Activated CD4-positive, alpha-beta memory T cell treated with anti-CD3 and anti-CD28 coated beads for 36 hours (primary cell): ENCODE measurements at places on chromosomes 4 and X. TPM values are rescaled to one million over a fixed set of nuclear protein-coding genes. Genes with fewer than 3 reads are reported as not detected.

Gene COL25A1
- total RNA-seq: not detected

Gene CACNA1F
- total RNA-seq: 0.74 TPM

Gene GTPBP6
- 60.0 TPM for total RNA-seq

Gene F8A1
- 43.3 TPM for total RNA-seq

Gene GATB
- total RNA-seq: 16.5 TPM

Gene UBA1
- 266 TPM for total RNA-seq

Gene PGAM4
- total RNA-seq: 0.70 TPM

Gene CLDN2
- not detected for total RNA-seq

Gene NPFFR2
- total RNA-seq: not detected

Gene MAGEA11
- total RNA-seq: not detected

Gene CCDC158
- not detected for total RNA-seq

Gene DKK2
- not detected for total RNA-seq

DNA sequence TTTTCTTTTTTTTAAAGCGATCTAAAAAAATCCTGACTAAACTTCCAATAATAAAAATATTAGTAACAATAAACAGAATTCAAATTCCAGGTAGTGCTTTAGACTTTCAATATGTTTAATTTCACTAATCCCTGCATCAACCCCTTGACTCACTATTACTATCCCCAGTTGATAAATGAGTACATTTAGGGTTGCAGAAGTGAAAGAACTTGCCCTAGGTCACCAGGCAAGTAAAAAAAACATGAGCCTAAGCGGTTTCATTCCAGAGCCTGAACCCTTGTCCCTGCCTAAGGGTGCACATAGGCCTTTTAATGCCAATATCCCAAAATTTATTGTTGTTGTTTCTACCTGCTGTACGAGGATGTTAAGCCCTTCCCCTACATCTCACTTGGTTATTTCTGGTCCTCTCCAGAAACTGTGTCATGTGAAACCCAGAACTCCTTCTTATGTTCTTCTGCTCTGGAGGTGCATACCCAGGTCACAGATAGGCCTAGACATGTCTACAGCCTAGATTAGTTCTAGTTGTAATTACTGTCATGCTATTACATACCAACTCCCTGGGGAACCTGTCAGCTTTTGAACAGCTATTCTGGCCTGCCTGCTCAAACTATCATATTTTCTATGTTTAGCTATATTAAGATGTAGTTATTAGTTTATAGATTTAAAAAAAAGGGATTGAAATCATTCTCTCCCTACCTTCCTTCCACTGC is 244.5 kb upstream of the PITX2 start:
- no peaks in the 10 kb centered on the region for H3K4me1 ChIP-seq
- no peak overlapping the region for H3K4me3 ChIP-seq
- H3K36me3 ChIP-seq: no peaks in the 10 kb centered on the region
- no peaks in the 10 kb centered on the region for H3K27me3 ChIP-seq
- DNase-seq: no peak
- no peak overlapping the region for H3K27ac ChIP-seq

DNA sequence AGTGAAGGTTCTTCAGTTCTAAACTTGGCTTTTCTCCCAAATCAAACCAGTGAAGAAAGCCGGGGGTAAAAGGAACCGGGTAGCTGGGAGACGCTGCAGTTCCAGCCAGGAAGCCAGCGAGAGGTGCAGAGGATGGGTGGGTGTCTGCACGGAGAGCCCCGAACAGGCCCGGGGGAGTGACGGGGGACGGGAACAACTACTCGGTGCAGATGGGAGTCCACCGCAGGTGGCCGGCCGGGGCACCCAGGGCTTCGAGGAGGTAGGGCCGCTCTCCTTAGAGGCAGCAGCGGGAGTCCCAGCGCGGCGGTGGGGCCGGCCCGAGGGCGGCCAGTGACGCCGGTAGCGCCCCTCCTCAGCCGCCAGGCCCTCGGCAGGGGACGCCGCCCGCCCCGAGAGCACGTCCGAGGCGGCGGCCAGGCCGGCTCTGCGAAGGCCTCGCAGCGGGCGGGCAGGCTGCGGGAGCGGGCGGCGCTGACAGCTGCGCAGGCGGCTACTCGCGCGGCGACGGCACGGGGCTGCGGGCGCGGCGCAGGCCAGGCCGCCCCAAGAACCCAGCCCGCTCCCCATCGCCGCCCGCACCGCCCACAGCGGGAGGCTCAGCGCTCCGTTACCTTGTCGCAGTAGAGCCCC is 449 bp downstream of the FBXL5 start:
- peaks cover 10% of the 10 kb centered on the region for H3K36me3 ChIP-seq
- peak overlapping the region; percentile 93 for H3K4me3 ChIP-seq
- DNase-seq: peak; percentile 54
- no peaks in the 10 kb centered on the region for H3K27me3 ChIP-seq

GRCh38 chr4:7873881-7874280 is 65.8 kb downstream of the AFAP1 start:
- no peaks in the 10 kb centered on the region for H3K27me3 ChIP-seq
- peak overlapping the region; percentile 25 for H3K27ac ChIP-seq
- no peak for DNase-seq
- H3K4me3 ChIP-seq: no peak overlapping the region

GRCh38 chr4:10567766-10568165 is 110.5 kb upstream of the ZNF518B start:
- H3K36me3 ChIP-seq: no peaks in the 10 kb centered on the region
- H3K4me1 ChIP-seq: no peaks in the 10 kb centered on the region
- no peaks in the 10 kb centered on the region for H3K27me3 ChIP-seq
- no peak overlapping the region for H3K27ac ChIP-seq
- no peak overlapping the region for H3K4me3 ChIP-seq

GRCh38 chrX:111857534-111858060 is 18.4 kb upstream of the TRPC5OS start:
- H3K36me3 ChIP-seq: no peaks in the 10 kb centered on the region
- no peak overlapping the region for H3K27ac ChIP-seq
- H3K4me3 ChIP-seq: no peak overlapping the region
- no peak for DNase-seq
- peaks cover 1% of the 10 kb centered on the region for H3K27me3 ChIP-seq

DNA sequence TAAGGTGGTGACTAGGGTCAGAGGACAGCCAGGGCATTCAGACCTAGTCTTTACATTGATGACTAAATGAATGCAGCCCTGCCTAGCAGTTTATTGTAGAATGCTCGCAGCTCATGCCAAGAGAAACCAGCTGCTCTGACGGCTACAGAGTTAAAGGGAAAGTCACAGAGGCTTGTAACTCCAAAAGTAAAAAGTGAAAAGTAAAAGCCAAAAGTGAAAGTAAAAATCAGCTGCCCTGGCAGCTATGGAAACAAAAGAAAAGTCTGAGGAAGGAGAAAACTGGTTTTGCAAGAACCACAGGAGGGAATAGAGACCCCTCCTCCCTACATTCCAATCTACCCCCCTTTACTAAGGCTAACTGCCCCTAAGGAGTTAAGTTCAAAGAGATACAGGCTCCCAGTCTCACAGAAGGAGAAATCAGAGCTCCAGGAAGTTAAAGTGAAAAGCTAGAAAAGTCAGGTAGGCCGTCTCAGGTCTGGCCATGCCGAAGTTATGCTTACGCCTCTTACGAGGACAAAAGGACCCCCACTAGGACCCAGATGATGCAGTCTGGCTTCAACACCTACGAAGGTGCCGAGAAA is 6.0 kb downstream of the GAGE10 start:
- DNase-seq: peak; percentile 13
- H3K4me1 ChIP-seq: peaks cover 21% of the 10 kb centered on the region
- H3K27me3 ChIP-seq: no peaks in the 10 kb centered on the region
- peak overlapping the region; percentile 68 for H3K27ac ChIP-seq

GRCh38 chrX:115138040-115138439 is 51.2 kb upstream of the RBMXL3 start:
- H3K36me3 ChIP-seq: no peaks in the 10 kb centered on the region
- H3K27ac ChIP-seq: no peak overlapping the region
- H3K4me1 ChIP-seq: no peaks in the 10 kb centered on the region
- no peak overlapping the region for H3K4me3 ChIP-seq

- no peak overlapping the region for H3K27ac ChIP-seq
- no peaks in the 10 kb centered on the region for H3K36me3 ChIP-seq
- no peaks in the 10 kb centered on the region for H3K4me1 ChIP-seq
- no peak overlapping the region for H3K4me3 ChIP-seq
- DNase-seq: no peak
Measured at GRCh38 chr4:128542047-128542446, 254.4 kb upstream of the PGRMC2 start.

GRCh38 chr4:138919094-138919936 is 96.3 kb upstream of the NOCT start:
- peaks cover 11% of the 10 kb centered on the region for H3K27me3 ChIP-seq
- H3K4me3 ChIP-seq: no peak overlapping the region
- peak; percentile 30 for DNase-seq
- no peaks in the 10 kb centered on the region for H3K36me3 ChIP-seq

GRCh38 chr4:138110815-138111214 is 131.3 kb downstream of the SLC7A11 start:
- no peak overlapping the region for H3K27ac ChIP-seq
- no peaks in the 10 kb centered on the region for H3K27me3 ChIP-seq
- H3K36me3 ChIP-seq: no peaks in the 10 kb centered on the region
- H3K4me1 ChIP-seq: no peaks in the 10 kb centered on the region
- H3K4me3 ChIP-seq: no peak overlapping the region

DNA sequence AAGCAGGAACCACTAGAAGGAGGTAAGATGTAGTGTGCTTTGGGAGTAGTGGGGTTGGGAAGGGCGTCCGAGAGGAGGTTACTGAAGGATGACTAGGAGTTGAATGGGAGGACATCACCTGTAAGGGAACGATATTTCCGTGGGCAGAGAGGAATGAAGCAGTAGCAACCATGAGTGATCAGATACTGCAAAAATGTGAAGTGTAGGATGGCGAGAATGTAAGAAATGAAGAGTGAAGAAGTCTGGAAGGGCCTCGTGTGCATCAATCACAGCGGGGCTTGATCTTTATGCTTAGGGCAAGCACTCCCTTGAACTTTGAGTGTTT is 594 bp downstream of the MSMO1 start:
- peaks cover 26% of the 10 kb centered on the region for H3K36me3 ChIP-seq
- H3K27ac ChIP-seq: no peak overlapping the region
- no peak overlapping the region for H3K4me3 ChIP-seq
- H3K27me3 ChIP-seq: no peaks in the 10 kb centered on the region

DNA sequence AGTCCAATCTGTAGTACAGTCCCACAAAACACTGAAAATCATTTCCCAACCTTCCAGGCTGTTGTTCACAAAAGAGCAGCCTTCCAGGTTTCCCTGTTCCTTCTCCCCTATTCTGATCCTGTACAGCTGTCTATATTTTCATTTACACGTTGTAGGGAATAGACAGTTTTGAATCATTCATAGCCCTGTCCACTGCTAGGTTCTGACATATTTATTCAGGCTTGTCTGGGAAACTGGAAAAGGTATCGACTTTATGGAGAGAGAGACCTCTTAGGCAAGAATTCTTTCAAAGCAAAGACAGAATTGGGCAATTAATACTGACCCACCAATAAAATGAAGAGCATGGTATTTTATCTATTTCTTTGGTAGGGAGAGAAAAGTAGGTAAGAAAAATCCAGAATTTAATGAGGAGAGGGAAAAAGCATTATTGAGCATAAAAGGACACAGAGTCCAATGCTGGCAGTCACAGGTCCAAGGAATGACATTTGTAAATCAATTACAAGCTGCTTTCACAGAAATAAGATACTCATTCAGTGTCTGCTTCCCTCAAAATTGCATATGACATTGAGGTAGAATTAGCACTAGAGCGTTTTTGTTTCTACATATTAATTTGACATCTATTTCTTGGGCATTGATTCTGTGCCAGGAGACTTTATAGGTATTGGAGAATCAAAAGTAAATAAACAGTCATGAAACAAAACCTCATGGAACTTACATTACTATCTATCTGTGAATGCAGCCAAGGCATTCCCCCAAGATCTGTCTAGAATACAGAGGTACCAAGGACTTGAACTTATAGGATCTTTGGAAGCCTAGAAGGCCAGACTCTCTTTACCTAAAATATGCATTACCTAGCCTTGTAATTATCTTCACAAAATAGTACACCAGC is 127.2 kb downstream of the CAMK2D start:
- DNase-seq: no peak
- no peaks in the 10 kb centered on the region for H3K27me3 ChIP-seq
- no peak overlapping the region for H3K4me3 ChIP-seq

DNA sequence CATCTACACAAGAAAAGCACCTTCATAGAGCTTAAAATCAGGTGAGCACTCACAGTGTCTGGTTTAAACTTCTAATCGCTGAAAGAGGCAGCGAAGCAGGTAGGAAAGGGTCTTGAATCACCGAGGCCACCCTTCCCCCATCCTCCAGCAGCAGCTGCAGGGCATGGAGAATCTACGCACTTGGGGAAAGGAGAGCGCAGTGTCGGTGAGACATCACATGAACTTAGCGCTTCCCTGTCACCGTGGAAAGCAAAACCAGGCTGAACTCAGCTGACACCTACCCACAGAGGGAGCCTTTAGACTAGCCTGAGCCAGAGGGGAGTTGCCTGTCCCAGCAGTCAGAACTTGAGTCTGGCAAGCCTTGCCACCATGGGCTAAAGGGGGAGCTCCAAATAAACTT is 197.2 kb upstream of the ZFP42 start:
- H3K27me3 ChIP-seq: no peaks in the 10 kb centered on the region
- H3K36me3 ChIP-seq: no peaks in the 10 kb centered on the region
- no peak for DNase-seq
- no peaks in the 10 kb centered on the region for H3K4me1 ChIP-seq
- no peak overlapping the region for H3K4me3 ChIP-seq

- no peak for DNase-seq
- no peak overlapping the region for H3K4me3 ChIP-seq
- H3K27me3 ChIP-seq: peaks cover 34% of the 10 kb centered on the region
Measured at GRCh38 chr4:176788971-176789370, 3.8 kb downstream of the VEGFC start.
